NCI-H1930 (cell line): ENCODE measurements at places on chromosomes 6 and 20.

GRCh38 chr20:4160761-4161305 lies 145.5 kb upstream of the RNF24 start:
- no peak for DNase-seq

GRCh38 chr6:114712129-114712662 lies 369.4 kb upstream of the HS3ST5 start:
- no peak for DNase-seq

DNA sequence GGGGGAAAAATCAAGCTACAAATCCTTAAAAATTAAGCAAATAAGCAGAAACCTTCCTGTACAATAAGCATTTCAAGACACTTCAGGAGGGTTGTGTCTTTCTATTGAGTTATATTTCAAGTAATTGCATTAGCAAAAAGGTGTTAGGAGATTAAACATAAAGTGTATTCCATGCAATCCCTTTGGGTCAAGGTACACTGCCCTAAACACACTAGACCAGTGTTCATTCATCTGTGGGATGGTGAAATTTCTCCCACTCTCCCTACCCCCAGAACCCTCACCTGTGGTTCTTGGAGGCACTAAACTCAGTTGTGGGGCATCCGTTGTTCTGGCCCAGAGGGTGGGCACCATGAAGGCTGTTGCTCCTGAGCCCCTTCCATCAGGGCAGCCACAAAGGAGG lies 205.1 kb upstream of the SGK1 start:
- no peak for DNase-seq

DNA sequence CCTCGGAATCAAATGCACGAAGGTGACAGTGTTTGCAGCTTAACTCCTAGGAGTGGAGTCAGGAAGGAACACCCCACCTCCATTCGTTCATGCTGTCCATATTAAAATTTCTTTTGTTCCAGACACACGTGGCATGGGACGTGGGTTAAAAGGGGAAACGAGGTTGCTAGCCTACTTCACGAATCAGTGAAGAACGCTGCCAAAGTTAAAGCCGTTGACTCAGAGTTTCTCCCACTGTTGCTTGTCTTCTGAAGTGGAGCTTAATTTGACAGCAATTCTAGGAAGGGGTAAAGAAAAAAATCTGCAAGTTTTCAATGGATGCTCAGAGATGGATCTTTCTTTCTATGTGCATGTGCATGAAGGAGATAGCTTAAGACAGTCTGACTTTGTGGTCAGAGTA lies 499.1 kb downstream of the CD83 start:
- DNase-seq: no peak

- no peak for DNase-seq
These were observed 289.9 kb upstream of the MMS22L start for GRCh38 chr6:97572943-97573342.
